Ovary (tissue), 10 donors: ENCODE measurements at places on chromosomes 7 and 10. TPM values are rescaled to one million over a fixed set of nuclear protein-coding genes. Genes with fewer than 3 reads are reported as not detected.

CPN1 gene
- not detected for total RNA-seq

NUB1 gene
- 41.3 TPM for total RNA-seq

DNA sequence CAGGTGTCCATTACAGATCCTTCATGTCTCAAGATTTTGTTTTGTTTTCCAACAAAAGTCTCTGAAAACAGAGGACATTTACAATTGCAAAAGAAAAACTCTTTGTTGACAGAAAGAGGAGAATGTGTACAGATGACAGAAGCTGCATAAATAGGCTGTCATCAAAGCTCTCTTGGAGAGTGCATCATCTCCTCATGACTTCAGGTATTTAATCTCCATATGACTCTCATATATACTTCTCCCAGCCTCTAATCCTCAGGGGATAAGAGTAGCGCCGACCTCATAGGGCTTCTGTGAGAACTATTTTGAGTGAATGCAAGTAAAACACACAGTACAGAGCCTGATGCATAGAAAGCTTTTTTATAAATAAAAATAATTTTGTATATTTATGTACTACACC lies 48.1 kb upstream of the SEPTIN7 start:
- DNase-seq = no peak

- peak; percentile 16 for DNase-seq
Observed at GRCh38 chr10:121592155-121592890, 5.9 kb downstream of the FGFR2 start.

DNA sequence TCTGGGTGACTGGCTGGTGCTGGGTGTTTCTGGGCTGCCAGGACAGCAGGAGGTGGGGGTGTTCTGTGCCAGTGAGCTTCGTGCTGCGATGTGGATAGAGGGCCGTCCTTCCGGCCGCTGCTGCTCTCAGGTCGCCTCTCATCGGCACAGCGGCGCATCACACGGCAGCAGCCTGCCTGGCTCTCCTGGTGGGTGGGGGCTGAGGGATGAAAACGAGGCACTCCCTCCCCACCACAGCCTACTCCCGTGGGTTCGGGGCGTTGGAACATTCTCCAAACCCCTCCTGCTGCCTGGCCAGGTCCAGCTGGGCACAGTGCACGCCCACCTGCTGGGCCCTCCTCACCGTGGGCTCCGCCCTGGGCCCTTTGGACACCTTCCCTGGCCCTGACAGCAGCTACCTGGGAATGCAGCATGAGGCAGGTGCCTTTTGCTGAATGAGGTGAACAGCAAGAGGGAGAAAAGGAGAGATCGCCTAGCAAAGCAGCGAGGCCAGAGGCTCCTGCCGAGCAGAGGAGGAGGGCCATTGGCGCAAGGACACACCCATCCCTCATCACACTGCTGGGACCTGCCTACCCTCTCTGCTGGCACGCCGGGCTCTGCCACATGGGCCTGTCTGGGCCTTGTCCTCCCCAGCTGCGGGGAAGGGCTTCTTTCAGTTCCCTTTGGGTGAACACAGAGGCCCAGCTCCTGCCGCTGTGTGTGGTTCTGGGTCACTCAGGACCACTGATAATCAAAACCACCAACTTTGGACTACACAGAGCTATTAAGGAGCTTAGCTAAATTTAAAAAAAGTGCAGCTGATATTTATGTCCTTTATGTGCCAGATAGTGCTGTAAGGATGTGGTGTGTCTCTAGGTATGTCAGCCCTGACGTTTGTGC lies 33.4 kb downstream of the INPP5A start:
- DNase-seq = peak; percentile 20

DNA sequence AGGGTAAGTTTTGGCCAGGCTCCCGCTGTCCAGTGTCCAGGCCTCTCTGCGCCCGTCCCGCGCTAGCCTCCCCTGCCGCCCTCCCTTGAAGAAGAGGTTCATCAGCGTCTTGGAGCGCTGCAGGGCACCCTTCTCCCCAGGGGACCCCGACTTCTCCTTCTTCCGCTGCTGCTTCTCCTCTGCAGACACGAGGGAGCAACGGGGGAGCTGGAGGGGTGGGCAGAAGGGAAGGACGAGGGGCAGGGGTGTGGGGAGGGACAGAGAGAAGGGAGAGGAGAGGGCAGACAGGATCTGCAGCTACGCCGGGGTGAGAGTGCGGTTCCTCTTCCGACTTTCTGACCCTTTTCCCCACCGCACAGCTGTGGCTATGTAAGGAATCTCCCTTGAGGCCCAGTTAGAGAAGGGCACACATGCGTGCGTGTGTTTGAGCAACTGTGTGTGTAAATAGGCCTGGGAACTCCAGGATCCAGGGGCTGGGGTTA lies 12.8 kb downstream of the PDZD7 start:
- no peak for DNase-seq

- DNase-seq = no peak
Observed at GRCh38 chr7:127706766-127707165, 54.8 kb downstream of the SND1 start.

- DNase-seq = no peak
Observed at GRCh38 chr7:157436763-157437480, 100.1 kb downstream of the DNAJB6 start.
